Activated CD4-positive, alpha-beta T cell treated with anti-CD3 and anti-CD28 coated beads, Interleukin-2, amount 10 ng/mL, durations not matched to agents 7 days and 5 days (primary cell): ENCODE measurements at places on chromosomes 16 and 17. TPM values are rescaled to one million over a fixed set of nuclear protein-coding genes. Genes with fewer than 3 reads are reported as not detected.
A peak's percentile ranks its signal among the peaks of the same experiment; 100 is the strongest.

GRCh38 chr17:75262112-75262606 is 480 bp downstream of the MRPS7 start:
- no peak for DNase-seq

The TMEM100 gene
- not detected for total RNA-seq

The KRTAP1-5 gene
- not detected for total RNA-seq

The KRT20 gene
- not detected for total RNA-seq

DNA sequence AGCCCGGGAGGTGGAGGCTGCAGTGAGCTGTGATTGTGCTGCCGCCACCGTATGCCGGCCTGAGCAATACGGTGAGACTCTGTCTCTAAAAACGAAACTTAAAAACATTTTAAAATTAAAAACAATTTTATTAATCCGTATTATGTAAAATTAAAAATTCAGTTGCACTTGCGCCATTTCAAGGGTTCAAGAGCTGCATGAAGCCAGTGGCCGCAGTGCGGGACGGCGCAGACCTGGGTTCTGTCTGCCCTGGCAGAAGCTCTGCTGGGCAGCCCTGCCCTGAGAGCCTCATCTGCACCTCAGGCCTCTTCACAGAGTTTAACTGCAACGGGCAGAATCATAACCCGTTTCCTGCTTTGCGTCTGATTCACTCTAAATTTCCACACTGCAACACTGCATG is 31.7 kb downstream of the TBC1D16 start:
- DNase-seq: no peak

DNA sequence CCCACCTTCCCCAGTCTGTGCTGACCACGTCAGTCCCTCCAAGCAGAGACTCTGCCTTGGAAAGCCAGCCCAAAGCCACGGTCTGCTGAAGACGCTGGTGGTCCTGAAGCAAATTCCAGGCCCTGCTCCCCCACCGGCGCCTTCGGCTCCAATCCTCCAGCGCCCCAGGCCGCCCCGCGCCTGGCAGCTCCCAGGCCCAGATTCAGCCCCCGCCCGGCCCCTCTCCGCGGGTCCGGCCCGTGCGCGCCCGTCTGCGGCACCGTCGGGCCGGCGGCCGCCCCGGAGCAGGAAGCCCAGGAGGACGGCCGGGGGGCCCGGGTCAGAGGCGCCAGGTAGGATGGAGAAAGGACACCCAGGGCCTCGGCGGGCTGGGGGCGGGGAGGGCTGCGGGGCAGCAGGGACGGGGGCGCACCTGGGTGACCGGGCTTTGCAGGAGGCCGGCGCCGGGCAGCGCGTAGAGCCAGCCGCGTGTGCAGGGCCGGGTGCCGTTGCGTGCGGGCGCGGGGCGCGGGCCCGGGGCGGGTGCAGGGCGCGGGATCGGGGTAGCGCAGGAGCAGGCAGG is 594 bp upstream of the SLC22A31 start:
- DNase-seq: no peak

GRCh38 chr17:4220655-4221054 is 43.1 kb downstream of the ANKFY1 start:
- DNase-seq: no peak

The FBXL16 gene
- 12.7 TPM for total RNA-seq

GRCh38 chr16:85991425-85991824 is 92.5 kb downstream of the IRF8 start:
- DNase-seq: no peak

DNA sequence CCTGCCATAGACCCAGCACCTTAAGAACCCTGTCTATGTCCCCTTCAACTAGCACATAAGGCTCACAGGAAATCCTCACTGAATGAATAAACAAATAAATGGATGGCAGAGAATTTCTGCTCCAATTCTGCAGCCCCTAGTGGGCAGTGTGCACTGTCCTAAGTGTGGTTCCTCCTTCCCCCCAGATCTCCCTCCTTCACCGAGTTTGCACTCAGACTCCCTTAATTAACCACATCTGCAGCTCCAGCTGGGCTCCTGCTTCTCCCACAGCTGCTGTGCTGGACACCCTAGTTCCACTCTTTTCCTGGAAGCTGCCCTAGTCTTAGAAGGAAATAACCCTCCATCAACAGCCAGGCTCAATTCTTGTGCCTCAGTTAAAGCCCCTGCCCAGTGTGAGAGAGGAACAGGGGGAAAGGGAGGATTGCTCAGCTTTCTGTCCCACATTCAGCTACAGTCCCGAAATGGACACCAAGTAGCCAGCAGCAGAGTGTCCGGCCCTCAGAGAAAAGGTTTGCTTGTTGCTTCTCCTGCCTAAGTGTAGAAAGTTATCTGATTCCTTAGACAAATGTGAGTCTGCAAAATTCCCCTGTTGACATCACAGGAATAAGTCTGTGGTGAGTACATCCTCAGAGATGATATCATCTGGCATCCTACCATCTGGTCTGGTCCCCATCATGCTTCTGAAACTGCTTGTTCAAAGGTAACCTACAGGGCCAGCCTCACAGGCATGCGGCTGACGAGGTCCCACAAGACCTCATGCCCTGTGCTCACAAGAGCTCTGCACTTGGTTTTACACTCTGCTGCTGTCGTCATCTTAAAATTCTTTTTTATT is 12.3 kb downstream of the LRRC3C start:
- DNase-seq: peak; percentile 58

DNA sequence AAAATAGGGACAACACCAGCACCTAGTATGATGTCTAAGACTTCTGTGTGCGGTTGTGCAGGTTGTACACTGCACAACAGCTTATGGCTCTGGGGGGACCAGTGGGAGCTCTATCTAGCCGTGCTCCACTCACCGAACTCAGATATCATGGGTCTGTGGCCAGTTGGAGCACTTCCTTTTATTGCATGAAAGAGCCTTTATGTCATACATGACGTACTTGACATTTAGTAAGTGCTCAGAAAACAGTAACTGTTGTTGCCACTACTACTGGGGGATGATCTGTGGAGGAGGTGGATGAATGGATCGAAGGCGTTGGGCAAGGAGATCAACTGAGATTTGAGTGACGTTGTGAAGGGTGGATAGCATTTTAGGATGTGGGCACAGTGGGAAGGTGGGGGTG is 368.8 kb downstream of the SNX29 start:
- DNase-seq: no peak

DNA sequence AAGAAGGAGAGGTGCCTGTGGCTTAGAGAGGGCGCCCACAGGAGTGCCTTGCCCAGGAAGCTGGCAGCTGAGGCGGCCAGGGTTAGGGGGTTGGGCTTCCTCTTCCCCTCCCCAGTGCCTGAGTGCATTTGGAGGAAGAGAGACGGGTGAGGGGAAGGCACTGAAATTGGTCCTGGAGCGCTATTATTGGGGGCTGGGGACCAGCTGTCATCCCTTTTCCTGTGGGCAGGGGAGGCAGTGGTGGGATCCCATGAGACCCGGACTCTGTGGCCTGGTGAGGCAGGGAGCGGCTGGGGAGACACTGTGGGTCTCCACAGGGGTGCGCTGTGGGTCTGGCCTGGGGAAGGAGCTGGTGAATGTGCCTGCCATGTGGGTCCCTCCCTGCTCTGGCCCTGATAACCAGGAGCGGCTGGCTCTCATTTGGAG is 259.7 kb downstream of the SEC14L1 start:
- DNase-seq: peak; percentile 78

DNA sequence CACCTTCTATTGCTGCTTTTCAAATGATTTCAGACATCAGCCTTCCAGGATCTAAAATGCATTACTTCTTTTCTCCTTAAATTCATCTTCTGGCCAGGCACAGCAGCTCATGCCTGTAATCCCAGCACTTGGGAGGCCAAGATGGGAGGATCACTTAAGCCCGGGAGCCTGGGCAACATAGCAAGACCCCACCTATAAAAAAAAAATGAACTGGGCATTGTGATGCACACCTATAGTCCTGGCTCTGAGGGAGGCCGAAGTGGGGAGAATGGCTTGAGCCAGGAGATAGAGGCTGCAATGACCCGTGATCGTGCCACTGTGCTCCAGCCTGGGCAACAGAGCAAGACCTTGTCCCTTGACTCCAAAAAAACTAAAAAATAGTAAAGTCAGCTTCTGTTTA is 208.5 kb downstream of the SPECC1 start:
- no peak for DNase-seq

DNA sequence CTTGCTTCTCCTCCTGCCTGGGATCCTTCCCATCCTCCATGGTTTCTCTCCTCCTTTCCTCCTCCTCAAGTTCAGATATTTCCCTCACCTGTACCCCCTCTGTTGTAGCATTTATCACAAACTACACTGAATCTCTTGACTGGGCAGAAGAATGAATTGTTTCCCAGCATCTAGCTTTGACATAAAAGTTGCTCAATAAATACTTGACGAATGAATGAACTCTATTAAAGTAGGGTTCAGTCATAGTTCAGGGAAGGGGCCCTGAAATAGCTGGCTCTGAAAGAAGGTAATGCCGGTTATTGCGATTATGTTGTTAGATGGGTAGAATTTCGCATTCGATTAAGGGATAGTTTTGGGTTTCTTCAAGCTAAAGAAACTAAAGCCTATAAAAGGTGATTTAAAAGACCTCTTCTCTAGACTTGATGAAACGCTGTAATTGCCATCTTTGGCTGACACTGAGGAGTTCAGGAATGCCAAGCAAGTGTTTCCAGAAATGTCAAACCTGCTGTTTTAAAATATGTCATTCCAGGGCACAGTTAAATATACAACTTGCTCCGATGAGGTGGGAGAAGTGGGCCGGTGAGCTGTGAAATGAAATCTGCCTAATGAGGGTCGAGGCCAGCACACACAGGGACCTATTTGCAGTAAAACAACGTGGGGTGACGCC is 1.0 kb upstream of the CPD start:
- DNase-seq: no peak

GRCh38 chr17:76063875-76064546 is 8.3 kb downstream of the SRP68 start:
- DNase-seq: peak; percentile 64

The CCDC92B gene
- total RNA-seq: not detected

GRCh38 chr17:60168654-60169053 is 18.9 kb downstream of the CA4 start:
- no peak for DNase-seq

DNA sequence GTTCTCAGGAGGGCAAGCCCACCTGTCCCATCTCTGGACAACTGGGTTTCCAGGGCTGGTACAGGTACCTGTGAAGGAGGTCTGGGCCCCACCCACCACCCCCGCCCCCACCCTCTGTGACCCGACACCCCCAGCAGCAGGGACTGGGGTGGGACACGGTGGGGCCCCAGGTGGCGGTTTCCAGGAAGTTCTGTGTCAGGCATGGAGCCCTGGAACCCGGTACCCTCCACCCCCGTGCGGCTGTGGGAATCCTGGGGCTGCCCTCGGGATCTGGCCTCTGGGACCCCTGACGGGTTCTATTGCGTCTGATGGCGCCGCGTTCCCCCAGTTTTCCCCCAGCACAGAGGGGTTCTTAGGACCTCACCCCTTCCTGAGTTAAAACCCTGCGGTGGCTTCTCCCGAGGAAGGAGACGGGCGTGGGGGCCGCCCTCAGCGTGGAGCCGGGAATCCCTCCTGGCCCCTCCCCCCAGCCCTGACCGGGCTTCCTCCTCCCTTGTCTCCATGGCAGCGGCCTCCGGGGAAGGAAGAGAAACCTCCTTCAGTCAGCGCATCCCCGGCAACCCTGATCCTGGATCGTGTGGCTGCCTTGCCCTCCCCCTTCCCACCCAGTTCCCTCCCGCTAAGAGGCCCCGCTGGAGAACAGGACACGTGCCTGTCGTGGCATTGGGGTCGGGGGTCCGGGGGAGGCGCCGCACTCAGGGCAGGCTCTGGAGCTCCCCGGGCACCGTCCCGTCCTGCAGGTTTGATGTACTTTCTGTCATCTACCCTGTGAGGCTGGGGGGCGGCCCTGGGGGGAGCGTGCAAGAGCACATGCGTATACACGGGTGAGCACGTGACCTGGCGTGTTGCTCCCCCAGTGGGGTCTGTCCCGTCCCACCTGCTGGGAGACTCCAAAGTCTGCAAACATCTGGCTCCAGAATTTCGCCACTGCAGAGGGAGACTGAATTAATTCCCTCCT is 30.3 kb downstream of the CACNA1H start:
- DNase-seq: no peak

GRCh38 chr17:29948448-29949215 is 7.2 kb downstream of the EFCAB5 start:
- no peak for DNase-seq

- DNase-seq: peak; percentile 21
Measured at GRCh38 chr16:66342294-66342900, 24.1 kb upstream of the CDH5 start.

- DNase-seq: peak; percentile 65
Measured at GRCh38 chr17:7560172-7561027, 1.3 kb upstream of the SENP3 start.

GRCh38 chr17:39406951-39407350 is 5.5 kb upstream of the FBXL20 start:
- no peak for DNase-seq

DNA sequence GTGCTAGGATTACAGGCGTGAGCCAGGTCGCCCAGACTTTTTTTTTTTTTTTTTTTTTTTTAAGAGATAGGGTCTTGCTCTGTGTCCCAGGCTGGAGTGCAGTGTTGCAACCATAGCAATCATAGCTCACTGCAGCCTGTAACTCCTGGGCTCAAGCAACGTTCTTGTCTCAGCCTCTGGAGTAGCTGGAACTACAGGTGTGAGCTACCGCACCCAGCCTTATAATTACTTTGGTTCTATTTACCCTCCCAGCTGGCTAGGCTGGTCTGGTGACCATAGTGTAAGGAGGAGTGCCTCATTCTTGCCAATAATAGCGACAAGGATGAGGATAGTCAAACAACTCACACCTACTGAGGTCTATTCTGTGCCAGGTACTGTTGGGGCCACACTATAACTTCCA is 39.6 kb upstream of the USP7 start:
- no peak for DNase-seq
